Stimulated activated CD4-positive, alpha-beta T cell treated with anti-CD3 and anti-CD28 coated beads, TNF-alpha, amount 100 ng/mL, for 24 hours (primary cell): ENCODE measurements at places on chromosomes 3 and 15.

DNA sequence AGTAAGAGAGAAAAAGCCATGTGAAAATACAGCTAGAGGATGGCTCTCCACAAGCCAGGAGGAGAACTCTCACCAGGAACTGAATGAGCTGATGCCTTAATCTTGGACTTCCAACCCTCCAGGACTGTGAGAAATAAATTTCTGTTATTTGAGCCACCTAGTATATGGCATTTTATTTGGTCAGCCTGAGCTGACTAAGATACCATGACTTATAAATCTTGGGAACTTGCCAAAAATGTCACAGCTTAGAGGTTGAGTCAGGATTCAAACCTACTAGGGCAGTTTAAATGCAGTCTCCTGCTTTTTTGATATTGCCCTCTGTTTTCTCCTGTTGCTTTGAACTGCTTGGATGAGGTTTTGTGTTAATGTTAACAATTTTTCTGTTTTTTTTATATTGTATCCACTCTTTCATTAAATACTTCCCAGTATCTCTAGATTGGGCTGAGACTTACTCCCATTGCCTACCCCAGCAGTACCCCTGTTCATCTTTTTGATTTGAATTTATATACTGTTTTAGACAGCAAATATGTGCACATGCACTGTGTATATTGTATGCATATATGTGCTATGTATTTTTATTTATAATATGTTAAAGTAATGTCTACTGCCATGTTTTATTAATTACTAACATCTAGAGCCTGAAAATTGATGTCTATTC is 1223.2 kb downstream of the OTOL1 start:
- DNase-seq = no peak

DNA sequence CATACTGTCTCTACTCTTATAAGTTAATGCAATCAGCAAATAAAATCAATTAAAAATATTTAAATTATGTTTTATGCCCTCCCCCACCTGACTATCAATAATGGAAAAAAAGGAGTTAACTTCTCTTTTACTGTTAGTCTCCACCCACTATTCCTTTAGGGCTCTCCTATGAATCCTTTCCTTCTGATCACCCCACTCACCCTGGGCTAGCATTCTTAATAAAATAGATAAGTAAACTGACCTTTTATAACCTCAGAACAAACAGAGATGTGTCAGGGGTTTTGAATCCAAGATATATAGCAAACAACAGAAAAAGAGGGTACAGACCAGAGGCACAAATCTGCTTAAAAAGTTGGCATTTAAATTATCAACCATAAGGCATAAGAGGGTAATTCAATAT is 116.1 kb upstream of the PLXND1 start:
- DNase-seq = no peak

- no peak for DNase-seq
Measured at GRCh38 chr3:197367081-197367780, 68.8 kb upstream of the DLG1 start.

GRCh38 chr15:56814429-56814828 is 81.1 kb upstream of the ZNF280D start:
- DNase-seq = no peak

GRCh38 chr3:47298439-47298838 is 15.7 kb downstream of the KLHL18 start:
- DNase-seq = no peak

DNA sequence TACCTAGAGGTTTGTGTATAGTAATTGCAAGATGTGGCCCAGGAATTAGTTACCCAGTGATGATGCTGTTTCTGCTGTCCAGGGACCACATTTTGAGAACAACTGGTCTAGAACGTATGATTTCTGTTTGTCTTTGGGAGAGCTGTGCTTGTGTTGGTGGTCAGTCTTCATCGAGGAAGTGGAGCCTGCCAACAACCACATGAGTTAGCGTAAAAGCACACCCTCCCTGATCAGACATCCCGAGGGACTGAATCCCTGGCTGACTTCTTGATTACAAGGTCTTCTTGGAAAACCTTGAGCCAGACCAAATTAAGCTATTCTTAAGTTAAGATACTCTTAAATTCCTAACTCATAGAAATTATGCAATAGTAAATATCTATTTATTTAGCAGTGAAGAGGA is 81.7 kb upstream of the ZPLD1 start:
- no peak for DNase-seq

- DNase-seq = no peak
Measured at GRCh38 chr3:69052472-69052898, 352 bp upstream of the TMF1 start.

DNA sequence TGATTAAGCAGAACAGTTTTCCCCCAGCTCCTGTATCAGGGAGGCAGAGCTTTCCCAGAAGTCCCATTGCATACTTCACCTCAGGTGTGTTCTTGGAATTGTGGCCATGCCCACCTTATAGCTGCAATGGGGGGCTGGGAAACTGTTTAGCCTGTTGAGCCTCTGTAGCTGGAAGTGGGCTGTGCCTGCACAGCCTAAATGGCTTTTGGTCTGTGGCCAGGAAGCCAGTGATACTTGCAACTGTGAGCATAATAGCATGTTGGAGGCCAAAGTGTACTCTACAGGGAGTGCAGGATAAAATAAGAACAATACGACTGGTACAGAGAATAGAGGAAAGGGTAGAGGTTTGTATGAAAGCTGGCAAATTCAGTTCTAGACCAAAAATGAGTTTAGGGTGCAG is 248.5 kb downstream of the PTPRG start:
- DNase-seq = no peak

- no peak for DNase-seq
Measured at GRCh38 chr3:69085168-69085832, 563 bp downstream of the ARL6IP5 start.

DNA sequence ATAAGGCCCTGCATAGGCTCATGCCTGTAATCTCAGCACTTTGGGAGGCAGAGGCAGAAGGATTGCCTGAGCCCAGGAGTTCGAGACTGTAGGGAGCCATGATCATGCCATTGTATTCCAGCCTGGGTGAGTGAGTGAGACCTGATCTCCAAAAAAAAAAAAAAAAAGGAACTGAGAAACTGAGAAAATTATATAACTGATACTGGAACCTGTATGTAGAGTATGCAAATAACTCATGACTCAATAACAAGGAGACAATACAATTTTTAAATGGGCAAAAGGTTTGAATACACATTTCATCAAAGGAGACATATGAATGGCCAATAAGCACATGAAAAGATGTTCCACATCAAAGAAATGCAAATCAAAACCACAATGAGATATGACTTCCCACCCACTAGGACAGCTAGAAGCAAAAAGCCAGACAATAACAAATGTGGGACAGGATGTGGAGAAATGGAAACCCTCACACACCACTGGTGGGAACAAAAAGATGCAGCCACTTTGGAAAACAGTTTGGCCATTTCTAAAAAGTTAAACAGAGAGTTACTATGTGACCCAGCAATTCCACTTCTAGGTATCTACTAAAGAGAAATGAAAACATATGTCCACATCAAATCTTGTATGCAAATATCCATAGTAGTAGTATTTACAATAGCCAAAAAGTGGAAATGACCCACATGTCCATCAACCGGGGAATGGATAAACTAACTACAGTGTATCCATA is 70.7 kb downstream of the IQSEC1 start:
- DNase-seq = no peak

GRCh38 chr3:98971169-98971681 is 69.7 kb upstream of the DCBLD2 start:
- no peak for DNase-seq
